ENCODE measurements at places on chromosomes 12 and 14.

GRCh38 chr12:24293549-24293948 is 344.1 kb upstream of the SOX5 start:
- no peak for DNase-seq

DNA sequence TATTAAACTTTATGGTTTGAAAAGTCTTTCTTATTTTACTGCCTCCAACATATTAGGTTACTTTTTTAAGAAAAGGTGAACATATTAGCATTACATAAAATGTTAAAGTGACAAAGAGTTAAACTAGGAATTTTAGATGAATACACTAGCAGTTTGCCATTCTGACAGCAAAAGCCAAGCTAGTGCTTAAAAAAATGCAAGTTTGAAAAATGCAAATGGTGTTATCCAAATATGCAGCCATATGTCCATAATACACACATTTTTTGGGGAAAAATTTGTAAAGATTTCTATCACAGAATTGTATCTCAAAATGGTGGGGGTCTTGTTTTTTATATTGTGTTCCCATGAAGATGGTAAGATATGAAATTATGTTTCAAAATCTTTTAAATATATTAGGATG is 466.1 kb downstream of the FOXG1 start:
- no peak for DNase-seq

- no peak for DNase-seq
Observed at GRCh38 chr12:131383741-131384543, 326.9 kb upstream of the SFSWAP start.

GRCh38 chr12:77488041-77488620 is 342.6 kb upstream of the NAV3 start:
- no peak for DNase-seq

- no peak for DNase-seq
Observed at GRCh38 chr14:42929806-42930480, 1323.3 kb downstream of the LRFN5 start.

DNA sequence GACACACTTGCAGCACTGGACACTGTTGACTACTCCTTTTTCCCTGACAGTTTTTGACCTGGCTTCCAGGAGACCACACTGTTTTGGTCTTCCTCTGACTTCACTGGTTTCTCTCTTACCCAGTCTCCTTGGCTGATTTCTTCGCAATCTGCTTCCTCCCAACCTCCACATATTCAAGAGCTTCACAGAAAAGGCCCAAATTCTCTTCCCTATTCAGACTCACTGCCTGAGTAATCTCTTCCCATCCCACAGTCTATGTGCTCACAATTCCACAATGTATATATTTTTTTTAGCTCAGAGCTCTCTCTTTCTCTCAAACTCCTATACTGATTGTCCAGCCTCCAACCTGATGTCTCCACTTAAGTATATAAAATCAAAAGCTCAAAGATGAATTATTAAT is 115.4 kb downstream of the SINHCAF start:
- no peak for DNase-seq

GRCh38 chr14:75310295-75311111 is 31.9 kb downstream of the FOS start:
- DNase-seq, result no peak

DNA sequence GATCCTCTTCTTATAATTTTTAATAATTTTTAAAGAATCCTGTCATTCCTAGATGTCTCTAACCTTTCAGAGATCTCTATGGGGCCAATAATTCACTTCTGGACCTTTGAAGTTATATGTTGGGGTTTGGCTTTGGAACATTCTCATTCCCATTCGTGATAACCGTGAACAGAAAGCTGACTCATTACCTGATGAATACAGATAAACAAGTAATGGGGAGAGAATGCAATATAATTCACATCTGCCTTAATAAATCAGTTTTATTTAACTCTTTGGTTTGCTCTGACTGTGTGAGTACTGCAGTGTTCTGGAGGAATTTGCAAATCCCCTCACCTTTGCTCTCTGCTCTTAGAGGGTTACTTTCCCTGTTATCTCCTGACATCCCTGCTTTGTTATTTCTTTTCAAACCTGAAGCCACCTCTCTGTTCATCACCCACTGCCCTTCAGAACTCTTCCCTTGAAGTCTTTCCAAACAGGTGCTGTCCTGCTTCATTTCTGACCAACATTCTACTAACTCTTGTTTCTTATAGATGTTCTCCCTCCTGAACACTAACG is 79.6 kb upstream of the SLC38A2 start:
- no peak for DNase-seq

- no peak for DNase-seq
Observed at GRCh38 chr14:72906316-72906715, 12.4 kb upstream of the DPF3 start.

DNA sequence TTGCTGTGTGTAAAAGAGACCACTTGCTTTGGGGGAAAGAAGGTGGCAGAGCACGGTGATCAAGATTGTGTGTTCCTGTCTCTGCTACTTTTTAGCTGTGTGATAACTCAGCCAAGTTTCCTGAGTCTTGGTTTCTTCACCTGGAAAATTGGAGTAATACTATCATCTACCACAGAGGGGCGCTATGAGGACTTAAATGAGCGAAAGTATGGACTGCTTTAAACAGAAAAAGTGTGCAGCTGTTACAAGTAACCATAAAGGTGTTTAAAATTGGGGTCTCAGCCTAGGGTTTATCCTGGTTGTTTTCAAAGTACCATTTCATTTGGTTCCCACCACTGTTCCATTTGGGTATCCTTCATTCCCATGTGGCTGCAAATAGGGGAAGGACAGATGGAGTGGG is 65.9 kb upstream of the WSCD2 start:
- DNase-seq, result no peak

DNA sequence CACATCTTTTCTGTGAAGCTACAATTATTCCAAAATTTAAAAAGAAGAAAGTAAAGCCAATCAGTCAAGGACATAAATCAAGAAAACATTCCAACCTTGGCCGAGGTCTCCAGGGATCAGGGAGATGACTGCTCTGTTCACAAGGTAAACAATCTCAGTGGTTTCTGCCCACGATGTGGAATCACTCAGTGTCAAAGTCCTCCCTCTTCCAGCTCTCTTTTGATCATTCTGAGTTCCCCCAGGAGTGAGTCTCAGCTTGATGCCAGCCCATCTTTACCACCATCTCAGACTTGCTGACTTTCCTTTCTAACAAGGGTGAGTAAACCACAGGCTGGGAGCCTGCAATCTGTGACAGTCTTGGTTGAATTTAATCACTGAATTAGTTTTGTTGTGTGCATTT is 4.8 kb upstream of the SERPINA9 start:
- DNase-seq, result no peak

DNA sequence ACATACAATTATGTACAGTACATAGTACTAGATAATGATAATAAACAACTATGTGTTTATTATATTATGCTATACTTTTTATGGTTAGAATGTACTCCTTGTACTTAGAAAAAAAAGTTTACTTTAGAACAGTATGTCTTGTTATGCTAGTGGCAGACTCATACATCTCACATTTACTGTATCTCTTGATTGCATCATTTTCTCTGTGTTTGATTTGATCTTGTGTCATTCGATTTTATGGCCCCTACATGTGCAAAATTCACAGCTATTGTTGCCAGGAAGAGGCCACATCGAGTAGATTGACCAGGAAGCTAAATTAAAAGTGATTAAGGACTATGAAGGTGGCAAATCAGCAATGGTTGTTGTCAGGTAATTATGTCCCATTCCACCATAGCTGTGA is 153.0 kb downstream of the PCNX1 start:
- no peak for DNase-seq

- DNase-seq, result no peak
Observed at GRCh38 chr12:4115570-4115969, 158.0 kb upstream of the CCND2 start.

DNA sequence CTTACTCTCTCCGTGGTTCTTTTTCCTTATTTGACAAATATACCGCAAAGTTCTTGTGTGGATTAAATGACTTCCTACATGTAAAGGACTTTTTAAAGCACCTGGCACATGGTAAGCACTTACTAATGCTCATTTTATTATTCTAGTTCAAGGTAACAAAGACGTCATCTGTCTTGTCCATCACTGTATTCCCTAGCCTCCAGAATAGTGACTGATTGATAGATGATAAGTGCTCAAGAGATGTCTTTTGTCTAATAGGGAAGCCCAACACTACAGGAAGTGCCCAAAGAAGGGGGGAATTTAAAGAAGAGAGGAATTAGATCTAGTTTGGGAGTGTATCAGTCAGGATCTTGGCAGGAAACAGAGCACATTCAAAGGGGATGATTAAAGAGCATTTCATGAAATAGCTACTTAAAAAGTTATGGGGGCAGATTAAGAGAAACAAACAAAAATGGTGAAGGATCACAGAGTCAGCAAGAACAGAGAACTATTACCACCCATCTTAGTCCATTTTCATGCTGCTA is 151.9 kb downstream of the GXYLT1 start:
- no peak for DNase-seq

GRCh38 chr12:52005903-52006703 is 643 bp upstream of the TAMALIN start:
- DNase-seq, result no peak
